Thymus (tissue), 14 donors: ENCODE measurements at places on chromosomes 1 and 21.

DNA sequence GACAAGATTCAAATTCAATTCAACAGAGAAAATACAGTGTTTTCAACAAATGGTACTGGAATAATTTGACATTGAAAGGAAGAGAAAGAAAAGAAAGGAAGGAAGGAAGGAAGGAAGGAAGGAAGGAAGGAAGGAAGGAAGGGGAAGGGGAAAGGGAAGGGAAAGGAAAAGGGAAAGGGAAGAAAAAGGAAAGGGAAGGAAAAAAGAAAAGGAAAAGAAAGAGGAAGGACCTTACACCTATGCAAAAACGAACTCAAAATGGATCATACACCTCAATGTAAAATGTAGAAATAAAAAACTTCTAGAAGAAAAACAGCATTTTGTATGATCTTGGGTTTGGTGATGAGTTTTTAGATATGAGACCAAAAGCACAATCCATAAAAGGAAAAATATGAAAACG, 19.9 kb upstream of the NMNAT2 start:
- no peak for DNase-seq

DNA sequence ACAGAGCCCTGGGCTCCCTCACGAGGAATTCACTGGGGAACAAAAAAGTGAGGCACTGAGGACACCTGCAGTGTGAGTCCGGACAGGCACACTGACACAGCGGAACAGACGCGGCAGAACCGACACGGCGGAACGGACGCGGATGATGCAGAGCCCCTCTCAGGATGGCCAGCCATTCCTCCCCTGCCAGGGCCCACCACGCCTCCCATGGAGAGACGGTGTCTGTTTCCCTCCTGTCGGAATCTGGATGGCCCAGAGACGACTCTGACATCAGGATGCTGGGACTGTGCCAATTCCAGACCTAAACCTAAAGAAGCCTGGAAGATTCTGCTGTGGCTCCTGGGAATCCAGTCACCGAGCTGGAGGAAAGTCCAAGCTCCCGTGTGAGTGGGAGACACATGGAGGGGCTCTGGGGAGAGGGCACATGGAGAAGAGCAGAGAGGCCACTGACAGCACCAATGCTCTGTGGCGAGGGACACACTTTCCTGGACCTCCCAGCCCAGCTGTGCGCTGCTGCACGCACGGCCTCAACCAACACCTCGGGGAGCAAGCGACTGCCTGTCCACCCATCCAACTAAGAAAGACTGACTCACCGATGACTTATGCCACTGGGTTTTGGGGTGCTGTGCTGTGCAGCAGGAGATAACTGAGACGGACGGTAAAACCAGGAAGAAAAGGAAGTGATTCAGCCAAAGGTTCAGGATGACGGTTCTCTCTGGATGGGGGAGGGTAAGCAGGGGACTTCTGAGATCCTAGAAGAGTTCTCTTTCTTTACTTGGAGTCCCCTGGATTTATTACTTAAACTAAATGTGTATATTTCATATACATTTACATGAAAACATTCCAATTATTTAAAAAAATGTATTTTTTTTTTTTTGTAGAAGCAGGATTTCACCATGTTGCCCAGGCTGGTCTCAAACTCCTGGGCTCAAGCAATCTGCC, 23.3 kb downstream of the ZBTB17 start:
- DNase-seq = no peak

GRCh38 chr1:44411861-44412260, 6.8 kb downstream of the RNF220 start:
- DNase-seq = no peak

- DNase-seq = no peak
Measured at GRCh38 chr1:89701746-89702241, 68.9 kb downstream of the LRRC8C start.

DNA sequence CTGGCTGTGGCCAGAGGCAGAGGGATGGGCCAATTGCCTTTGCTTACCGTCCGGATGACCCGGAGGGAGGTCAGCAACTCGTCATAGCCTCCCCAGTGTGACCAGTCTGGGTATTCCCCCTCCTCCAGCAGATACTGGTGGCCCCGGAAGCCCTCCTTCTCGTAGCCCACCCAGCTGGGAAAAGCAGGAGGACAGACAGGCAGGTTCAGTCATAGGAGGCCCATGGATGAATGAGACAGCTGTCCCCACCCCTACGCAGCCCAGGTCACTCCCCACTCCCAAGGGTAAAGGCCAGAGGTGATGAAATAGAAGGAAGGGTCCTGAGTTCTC, 16.8 kb downstream of the CRYBG2 start:
- DNase-seq = no peak

DNA sequence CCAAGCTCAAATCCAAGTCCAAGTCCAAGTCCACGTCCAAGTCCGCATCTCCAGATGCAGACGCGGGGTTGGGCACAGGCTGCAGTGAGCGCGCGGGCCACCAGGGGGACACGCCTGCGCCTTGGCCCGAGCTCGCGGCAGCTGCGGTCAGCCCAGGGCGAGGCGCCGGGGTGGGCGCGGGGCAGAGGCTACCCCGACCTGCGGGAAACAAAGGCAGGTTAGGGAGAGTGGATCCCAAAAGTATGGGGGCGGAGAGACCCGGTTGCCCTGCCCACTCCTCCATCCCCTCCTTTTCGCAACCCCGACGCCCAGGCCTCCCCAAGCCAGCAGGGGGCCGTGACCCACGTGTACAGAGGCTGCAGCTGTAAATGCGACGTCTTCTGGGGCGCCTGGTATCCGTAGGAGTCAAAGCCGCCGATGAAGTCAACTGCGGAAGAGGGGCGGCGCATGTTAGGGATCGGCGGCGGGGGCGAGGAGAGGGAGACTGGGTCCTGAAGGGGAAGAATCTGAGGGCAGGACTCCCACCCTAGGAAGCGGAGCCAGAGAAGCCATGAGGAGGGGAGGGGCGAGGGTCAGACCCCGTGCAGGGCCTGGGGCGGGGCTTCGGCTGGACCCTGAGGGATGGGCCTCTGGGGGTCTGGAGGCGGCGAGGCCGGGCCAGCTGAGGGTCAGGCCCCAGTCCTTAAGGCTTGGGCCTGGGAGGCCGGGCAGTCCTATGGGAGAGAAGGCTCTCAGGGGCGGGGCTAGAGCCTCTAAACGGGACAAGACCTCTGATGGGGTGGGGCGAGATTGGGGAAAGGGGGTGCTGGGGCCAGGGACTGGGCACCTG, 58.0 kb downstream of the NKAIN1 start:
- DNase-seq = peak; percentile 32

GRCh38 chr1:208851366-208851765, 607.2 kb upstream of the PLXNA2 start:
- DNase-seq = no peak

DNA sequence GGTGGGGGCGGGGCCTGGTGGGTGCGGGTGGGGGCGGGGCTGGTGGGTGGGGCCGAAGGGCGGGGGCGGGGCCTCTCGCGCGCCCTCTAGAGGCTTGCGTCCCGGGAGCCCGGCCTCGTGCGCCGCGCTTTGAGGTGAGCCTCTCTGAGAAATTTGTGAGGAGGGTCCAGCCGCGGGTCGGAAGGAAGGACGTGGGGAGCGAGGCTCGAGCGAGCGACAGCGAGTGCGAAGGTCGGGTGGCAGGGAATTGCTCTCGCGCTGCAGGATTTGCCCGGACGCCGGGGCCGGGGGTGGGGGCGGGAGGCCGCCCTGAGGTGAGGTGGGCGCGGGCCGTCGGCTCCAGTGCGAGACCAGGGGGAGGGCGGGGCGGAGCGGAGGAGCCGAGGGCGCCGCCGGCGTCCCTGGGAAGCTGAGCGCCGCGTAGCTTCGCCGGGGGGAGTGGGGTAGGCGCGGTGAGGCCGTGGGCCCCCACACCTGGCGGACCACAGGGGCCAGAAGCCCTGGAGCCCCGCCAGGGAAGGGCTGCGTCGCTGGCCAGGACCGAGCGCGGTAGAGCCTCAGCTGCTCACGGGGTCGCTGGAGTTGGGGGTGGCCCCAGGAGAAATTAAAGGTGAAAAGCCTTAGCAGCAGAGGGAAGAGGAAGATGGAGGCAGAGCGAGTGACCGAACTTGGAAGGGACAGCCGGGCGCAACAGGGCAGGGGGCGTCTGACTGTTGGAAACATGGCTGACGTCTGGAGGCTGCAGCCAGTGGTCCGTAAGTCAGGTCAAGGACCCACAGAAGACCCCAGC, 754 bp upstream of the LSS start:
- no peak for DNase-seq

GRCh38 chr1:35554266-35555211, 2.7 kb downstream of the KIAA0319L start:
- no peak for DNase-seq

DNA sequence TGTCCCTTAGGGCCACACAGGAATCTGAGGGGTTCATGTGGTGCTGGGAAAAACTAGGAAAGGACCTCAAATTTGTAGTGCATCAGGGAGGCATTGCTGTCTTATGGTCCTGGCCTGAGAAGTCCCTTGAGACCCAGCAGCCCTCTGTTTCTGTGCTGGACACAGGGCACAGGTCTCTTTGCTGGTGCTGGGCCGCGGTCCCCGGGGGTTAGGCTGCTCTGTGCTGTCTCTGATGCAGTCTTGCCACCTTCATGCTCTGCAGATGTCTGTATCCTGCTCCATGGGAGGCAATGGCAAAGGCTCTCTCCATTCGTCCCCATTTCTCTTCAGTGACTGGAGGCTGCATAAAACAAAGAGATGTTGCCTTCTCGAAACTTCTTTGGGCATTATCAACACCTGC, 13.0 kb downstream of the EDARADD start:
- no peak for DNase-seq

GRCh38 chr1:229798558-229798957, 172.5 kb downstream of the URB2 start:
- no peak for DNase-seq

- no peak for DNase-seq
Measured at GRCh38 chr1:207745839-207746767, 5.8 kb upstream of the CD46 start.

GRCh38 chr1:34829250-34829649, 30.3 kb downstream of the SMIM12 start:
- no peak for DNase-seq

DNA sequence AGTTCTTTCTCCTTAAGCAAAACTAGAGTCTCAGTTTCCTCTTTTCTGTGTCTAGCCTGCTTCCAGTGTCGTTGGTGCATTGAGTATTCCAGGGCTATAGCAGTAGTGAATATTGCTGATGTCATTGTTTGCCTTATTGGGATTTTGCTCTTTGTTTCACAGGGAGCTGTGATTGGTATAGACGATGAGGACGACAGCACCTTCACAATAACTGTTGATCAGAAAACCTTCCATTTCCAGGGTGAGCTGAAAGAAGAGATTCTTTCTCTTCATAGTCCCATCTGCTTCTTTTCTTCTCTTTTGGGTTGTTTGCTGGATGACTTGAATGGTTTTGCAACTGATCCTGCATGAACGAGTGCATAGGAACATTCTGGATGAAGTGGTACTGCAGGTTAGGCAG, 52.4 kb downstream of the OSBPL9 start:
- no peak for DNase-seq

DNA sequence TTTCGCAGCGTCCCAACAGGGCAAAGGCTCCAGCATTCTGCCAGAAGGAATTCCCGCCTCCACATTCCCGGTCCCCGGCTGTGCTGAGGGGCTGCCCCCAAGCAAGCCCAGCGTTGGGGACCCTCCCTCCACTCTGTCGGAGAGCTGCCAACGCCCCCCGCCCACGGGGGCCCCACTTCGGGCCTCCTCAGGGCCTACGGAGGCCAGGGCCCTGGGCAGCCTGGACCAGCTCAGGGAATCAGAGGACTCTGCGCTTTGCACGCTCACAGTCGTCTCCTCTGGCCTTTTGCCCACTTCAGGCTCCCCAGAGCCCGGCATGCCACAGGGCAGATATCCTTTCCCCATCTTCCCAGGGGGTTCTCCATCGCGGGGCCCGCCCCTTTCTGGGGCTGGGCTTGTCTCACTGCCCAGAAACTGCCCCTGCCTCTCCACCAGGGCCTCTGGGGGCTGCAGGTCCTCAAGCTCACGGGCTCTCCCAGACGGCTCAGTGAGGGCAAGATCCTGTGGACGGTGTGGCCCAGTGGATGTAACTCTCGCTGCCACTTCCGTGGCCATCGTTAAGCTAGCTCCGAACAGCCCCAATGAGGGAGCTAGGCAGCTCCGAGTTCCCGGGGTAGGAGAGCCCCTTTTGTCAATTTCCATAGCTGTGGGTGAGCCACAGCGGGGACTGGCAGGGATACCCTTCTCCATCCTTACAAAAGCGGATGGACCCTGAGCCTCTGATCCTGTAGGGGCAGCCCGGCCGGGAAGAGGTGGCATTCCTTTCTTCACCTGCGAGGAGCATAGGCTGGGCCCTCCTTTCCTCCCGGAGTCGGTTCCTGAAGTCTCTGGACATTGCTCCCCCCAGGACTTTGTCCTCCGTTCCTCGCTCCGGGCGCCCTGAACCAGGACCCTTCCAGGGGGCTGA, 2.8 kb downstream of the ITPKB start:
- no peak for DNase-seq

DNA sequence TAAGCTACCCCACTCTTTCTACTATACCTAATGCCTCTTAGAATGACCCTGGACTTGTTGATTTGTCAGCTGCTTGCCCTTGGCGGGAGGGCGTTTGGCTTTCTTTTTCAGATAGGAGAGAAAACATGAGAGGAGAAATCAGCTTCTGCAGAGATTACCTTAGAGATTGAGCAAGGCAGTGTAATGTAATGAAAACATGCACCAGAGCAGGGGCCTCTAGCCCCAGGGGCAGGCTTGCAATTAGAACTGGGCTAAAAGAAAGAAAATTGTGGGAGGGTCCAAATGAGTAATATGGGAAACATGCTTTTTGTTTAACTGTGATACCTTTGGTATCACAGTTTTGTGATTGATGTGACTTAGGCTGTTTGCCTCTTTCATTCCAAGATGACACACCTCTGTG, 89.7 kb downstream of the PBX1 start:
- no peak for DNase-seq

DNA sequence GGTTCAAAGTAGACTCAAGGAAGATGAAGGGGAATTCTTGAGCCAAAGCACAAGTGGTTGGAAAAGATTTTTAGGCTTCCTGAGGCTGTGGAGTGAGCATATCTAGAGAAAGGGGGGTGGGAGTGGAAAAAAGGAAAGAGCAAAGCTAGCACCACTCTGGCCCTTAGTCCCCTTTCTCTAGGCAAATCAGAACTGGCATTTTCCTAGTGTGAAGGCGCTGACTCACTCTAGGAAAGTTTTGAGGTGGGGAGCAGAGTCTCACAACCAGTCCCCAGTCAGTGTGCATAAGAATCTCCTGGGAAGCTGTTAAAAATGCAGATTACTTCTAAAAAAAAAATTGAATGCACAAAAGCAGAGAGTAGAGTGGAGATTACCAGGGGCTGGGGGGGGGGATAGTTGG, 3.4 kb upstream of the GPR89B start:
- no peak for DNase-seq

- peak; percentile 71 for DNase-seq
Measured at GRCh38 chr1:225996946-225997545, 2.1 kb downstream of the SDE2 start.

GRCh38 chr1:230215529-230215928, 148.5 kb downstream of the GALNT2 start:
- DNase-seq = no peak

DNA sequence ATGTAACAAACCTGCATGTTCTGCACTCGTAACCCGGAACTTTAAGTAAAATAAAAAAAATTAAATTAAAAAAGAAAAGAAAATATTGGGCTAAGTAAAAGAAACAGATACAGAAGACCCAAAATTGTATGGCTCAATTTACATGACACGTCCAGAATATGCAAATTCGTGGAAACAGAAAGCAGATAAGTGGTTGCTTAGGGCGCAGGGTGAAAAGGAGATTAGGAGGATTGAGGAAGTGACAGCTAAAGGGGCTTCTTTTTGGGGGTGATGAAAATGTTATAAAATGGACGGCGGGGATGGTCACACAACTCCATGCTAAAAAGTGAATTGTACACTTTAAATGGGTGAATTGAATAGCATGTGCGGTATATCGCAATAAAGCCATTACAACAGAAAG, 27.4 kb upstream of the ZBTB21 start:
- no peak for DNase-seq
